ENCODE measurements at places on chromosomes 2 and 18.

DNA sequence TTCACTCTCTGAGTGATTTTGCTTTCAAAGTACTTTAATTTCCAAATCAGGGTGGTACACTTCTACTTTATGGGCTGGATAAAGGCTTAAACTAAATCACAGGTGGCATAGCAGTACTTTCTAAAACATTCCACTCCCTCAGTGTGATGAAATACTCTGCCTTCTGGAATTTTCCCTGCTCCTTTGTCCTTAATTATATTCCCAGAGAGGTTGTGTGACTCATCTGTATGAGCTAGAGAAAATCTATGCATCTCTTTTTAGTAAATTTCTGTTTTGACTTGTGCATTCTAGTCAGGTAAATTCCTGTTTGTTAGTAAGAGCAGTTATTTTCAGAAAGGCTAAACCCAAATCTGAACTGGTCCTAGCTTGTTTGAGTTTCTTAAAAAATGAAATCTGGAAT lies 29.0 kb upstream of the PLA2R1 start:
- DNase-seq, result no peak

DNA sequence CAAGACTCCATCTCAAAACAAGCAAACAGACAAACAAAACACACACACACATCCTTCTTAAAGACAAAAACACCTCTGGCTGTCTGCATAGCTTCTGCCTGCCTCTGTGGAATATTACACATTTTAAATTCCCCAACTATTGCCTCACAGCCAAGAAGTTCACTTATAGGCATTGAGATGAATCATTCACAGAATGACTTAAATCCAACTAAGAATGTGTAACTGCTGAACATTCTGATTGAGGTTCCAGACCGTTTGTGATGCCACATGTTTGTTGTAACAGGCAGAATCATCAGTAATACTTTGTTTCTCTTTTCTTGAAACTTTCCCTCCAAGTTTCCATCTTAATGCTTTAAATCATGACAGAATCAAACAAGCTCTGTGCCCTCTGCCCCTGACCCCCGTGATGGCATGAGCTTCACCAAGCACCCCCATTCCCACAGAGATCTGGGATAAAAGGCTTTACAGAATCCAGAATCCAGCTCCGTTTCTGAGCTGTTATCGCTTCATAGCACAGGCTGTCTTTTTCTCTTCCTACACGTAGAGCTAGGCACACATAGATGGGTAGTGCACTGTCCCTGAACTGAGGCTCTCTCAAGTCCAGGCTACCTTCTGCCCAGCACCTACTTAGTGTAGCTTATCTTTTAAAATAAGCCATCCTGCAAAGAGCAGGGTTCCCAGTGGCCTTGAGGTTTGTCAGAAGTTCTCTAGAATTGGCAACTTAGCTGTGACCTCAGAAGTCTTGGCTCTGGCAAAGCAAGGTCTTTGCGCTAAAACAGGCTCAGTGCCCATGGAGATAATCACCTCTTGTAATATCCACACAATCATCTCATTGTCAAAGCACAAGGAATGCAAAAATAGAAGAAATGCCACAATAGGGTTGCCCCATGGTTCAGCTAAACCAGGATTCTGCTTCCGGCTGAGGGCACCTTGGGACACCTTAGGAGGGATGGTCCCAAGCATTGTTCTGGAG lies 32.9 kb downstream of the EPAS1 start:
- DNase-seq, result no peak

GRCh38 chr2:108297436-108298141 lies 8.9 kb downstream of the SULT1C2 start:
- DNase-seq, result no peak

- no peak for DNase-seq
Measured at GRCh38 chr18:39389800-39390379, 1824.3 kb upstream of the CELF4 start.
